ENCODE measurements at places on chromosomes 12 and 14.

DNA sequence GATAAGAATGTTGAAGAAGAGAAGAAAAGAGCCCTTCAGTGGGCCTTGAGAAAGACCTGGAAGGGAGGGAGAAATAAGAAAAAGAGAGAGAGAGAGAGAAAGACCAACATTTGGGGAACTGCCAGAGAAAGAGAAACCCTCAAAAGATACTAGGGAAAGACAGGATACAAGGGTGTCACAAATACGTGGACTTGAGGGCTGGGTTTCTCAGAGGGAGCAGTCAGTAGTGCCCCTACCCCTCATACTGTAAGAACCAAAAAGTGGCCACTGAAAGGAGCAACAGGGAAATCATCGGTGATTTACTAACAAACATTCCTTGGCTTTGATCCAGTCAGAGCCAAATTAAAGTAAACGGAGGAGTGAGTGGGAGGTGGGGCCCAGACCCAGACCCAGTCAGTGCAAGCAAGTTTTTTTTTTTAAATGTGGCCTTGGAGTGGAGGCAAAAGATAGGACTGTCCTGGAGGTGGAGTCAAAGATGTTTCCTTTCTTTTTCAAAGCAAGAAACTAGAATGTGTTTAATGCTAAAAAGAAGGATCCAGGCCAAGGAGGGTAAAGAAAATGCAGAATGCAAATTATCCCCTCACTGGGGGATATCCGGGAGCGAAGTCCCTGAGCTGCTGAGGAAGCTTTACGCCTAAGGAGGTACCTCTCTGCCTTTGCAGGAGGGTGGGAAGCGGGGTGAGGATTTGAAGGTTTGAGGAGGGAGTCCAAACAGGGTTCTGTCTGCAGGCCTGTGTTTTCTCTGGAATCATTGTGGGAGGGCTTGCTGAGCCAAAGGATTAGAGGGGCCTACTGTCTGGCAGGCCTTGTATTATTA, 143.5 kb upstream of the AMIGO2 start:
- DNase-seq = no peak

GRCh38 chr14:57066463-57066862, 202.2 kb downstream of the EXOC5 start:
- DNase-seq = no peak

- no peak for DNase-seq
Measured at GRCh38 chr14:77917491-77918201, 117.7 kb downstream of the ADCK1 start.

- no peak for DNase-seq
Measured at GRCh38 chr14:94679937-94680861, 68.0 kb downstream of the SERPINA3 start.

GRCh38 chr12:19462406-19462805, 23.1 kb downstream of the AEBP2 start:
- no peak for DNase-seq
